ENCODE measurements at places on chromosomes 2 and 18.

GRCh38 chr2:3633089-3633981 lies 24.7 kb upstream of the ALLC start:
- no peak for DNase-seq

- DNase-seq = no peak
Observed at GRCh38 chr2:15284614-15285013, 276.5 kb downstream of the NBAS start.

DNA sequence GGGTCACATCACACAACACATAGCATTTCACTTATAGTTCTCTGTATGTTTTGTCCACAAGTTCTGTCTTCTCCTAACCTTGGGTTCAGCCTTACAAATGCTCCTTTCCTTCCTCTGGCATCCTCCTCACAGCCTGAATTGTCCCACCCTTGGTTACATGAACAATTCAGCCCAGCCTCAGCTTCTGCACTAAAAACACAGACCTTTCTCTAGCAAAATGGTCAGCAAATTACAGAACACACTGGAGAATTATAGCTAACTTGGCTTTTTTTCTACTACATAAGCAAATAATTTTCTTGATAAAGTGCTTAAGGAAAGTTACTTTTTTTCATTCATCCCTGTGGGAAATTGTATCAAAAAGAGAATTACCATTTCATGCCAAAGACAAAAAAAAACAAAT lies 94.8 kb upstream of the COL5A2 start:
- no peak for DNase-seq

GRCh38 chr2:100641125-100641435 lies 78.3 kb downstream of the PDCL3 start:
- DNase-seq = no peak

DNA sequence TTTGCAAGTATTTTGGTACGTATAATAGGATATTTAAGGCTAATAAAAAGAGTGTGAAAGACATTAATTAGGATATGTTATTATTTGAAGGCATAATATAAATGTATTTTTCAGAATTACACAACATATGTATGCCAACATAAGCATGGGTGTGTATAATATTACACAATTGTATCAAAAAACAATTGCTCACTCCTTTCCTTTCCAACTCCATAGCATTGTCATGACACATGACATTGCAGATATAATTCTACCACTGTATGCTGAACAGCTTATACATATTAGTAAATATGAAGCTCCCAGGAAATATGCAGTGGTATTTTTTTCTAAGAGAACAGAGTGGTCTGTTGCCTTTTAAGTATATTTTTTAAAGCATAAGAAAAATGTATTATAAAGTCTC lies 593.1 kb downstream of the TMX3 start:
- DNase-seq = no peak
